GM13976 (cell line): ENCODE measurements at places on chromosomes 6 and 20.
A peak's percentile ranks its signal among the peaks of the same experiment; 100 is the strongest.

DNA sequence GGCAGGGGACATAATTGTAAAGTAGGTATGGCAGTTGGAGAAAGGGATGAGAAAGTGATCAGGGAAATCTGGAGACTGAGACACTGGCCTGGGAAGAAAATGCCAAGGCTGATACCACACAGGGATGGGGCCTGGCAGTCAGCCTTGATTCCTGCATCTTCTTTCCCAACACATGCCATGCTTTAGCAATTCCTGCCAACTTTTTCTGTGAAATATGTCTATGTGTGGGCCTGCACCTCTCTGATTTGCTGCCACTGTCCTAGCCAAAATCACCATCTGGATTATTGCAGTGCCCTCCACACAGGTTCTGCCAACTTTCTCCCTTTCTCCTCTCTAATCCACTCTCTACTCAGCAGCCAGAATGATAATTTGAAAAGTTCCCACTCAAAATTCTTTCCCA lies 759.8 kb upstream of the CITED2 start:
- no peak for DNase-seq

GRCh38 chr6:99130897-99131873 lies 183.4 kb upstream of the FBXL4 start:
- no peak for DNase-seq

DNA sequence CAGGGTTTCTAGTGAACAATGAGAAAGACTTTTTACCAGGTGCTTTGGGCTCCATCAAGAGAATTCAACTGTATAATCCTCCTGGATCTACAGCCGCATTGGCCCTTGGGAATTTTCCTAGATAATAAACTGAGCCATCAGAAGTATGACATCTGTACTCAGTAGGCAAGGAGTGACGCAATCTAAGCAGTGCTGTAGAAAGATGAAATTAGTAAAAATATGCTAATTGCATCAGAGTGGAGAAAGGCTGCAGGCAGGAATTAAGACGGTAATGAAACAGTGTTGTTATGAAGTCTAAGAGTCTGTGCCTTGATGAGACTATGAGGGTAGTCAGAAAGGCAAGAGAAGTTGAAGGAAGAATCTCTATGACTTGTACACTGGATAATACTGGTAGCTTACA lies 507.9 kb upstream of the SOX4 start:
- no peak for DNase-seq

DNA sequence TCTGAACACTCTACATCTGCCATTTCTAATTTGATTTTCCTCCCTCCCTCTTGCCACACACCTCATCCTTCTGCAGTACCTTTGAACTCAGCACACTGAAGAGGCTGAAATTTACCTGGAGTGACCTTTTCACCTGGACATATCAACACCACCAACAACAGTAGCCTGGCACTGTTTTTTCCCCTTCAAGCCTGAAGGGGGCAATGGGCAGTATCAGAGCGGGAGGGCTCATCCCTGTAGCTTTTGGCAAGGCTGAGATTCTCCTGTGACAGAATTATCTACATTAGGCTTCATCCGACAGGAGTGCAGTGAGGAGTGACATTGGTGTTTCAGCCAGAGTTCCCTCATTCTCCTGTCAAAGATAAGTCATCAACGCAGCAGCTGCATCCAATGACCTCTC lies 312.8 kb upstream of the SPTLC3 start:
- no peak for DNase-seq

DNA sequence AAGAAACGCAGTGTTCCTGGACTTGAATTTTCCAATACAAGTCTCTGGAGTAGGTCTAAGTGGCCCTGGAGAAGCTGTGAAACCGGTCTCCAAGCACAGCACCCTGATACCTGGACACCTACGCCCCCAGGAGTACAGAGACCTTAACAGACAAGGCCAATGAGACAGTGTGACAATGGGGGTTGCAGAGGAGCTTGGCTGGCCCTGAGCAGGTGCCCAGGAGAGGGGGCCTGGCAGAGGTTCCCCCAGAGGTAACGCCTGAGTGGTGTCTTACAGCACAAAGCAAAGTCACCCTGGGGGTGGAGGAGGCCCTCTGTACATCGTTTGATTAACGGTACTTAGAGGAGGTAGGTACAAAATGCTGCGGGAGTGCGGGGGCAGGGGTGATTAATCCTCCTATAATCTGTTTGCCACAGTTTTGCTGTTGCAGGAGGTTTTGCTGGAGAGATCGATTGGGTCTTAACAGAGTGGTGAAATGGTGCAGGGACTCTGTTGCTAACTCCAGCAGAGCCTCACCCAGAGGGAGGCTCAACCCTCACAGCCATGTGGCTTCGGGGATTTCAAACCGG lies 37.3 kb upstream of the APCDD1L start:
- DNase-seq: no peak

- DNase-seq: no peak
Measured at GRCh38 chr6:38391206-38391605, 248.5 kb downstream of the BTBD9 start.

- no peak for DNase-seq
Measured at GRCh38 chr6:1216488-1216974, 95.4 kb upstream of the FOXQ1 start.

DNA sequence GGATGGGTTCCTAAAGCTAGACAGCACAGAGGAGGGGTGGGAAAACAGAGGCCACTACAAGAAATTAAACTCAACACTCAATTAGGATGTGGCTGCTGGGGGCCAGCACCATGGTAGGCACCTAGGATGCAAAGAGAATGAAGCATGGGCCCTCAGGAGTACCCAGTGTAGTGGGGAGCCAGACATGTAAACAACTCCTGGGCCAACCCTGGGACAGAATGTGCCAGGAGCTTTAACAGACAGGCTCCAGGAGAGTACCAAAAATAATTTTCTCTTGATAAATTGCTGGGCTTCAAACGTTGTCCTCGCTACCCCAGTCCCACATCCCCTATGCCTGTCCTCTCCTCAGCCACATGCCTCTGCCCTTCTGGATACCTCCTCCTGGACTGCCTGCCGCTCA lies 1.7 kb downstream of the TMEM151B start:
- no peak for DNase-seq

DNA sequence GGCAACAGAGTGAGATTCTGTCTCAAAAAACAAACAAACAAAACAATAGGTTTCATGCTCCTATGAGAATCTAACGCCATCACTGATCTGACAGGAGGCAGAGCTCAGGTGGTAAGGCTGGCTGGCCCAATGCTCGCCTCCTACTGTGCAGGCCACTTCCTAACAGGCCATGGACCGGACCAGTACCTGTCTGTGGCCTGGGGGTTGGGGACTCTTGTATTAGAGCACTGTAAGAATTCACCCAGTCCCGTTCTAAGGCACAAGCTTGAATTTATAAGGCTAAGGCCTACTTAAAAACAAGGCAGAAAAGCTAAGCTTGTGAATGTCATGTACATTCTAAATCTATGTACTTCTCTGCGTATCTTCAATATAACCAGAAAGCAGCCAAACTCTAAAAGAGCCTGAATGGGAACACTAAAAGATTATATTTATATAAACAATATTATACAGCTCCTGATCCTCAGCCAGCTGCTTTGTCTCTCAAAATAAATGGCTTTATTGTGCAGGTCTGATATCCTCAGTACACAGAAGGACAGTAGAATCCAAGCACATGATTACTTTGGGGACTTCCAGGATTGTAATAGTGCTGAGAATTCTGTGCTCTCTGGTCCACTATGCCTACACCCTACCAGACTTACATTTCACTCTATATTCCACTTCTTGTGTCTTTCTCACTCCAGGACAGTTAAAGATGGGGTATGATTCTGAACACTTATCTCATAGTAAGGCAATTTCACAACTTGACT lies 64.5 kb upstream of the DST start:
- DNase-seq: no peak

GRCh38 chr6:44284121-44284520 lies 13.9 kb downstream of the TMEM151B start:
- DNase-seq: no peak

GRCh38 chr6:17015144-17015543 lies 86.7 kb upstream of the STMND1 start:
- no peak for DNase-seq

- peak; percentile 22 for DNase-seq
Measured at GRCh38 chr6:11978169-11978987, 33.7 kb upstream of the HIVEP1 start.

- no peak for DNase-seq
Measured at GRCh38 chr20:37305079-37305478, 15.6 kb downstream of the MANBAL start.

GRCh38 chr6:41199552-41200246 lies 1.2 kb downstream of the TREML2 start:
- DNase-seq: peak; percentile 60

DNA sequence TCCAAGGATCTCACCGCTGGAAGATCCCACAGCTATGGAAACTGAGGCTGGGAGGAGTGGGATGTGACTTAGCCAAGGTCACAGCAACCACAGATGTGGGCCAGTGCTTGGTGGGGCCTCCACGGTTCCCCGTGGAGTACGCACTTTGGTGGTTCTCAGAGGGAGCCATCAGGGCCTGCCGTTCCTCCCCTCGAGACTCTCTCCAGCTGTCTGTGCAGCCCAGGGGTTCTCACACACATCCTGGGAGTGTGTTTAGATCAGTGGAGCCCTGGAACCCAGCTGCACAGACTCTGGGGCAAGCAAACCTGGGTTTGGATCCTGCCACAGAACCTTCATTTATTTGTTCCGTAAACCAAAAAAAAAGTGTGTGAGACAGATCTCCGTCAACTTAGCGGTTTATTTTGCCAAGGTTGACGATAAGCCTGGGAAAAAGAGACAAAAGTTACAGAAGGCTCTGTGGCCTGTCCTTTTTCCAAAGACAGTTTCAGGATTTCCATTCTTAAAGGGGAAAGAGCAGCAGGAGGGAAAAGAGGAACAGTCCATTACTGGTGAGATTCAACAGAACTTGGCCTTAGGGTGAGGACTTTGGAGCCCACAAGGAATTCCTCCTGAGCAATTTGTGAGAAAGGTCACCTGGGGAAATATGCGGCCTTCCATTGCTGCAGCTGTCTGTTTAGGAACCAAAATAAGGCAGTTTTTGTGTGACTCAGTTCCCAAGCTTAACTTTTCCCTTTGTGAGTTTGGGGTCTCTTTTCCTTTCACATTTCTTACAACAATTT lies 13.6 kb upstream of the MYMX start:
- no peak for DNase-seq

DNA sequence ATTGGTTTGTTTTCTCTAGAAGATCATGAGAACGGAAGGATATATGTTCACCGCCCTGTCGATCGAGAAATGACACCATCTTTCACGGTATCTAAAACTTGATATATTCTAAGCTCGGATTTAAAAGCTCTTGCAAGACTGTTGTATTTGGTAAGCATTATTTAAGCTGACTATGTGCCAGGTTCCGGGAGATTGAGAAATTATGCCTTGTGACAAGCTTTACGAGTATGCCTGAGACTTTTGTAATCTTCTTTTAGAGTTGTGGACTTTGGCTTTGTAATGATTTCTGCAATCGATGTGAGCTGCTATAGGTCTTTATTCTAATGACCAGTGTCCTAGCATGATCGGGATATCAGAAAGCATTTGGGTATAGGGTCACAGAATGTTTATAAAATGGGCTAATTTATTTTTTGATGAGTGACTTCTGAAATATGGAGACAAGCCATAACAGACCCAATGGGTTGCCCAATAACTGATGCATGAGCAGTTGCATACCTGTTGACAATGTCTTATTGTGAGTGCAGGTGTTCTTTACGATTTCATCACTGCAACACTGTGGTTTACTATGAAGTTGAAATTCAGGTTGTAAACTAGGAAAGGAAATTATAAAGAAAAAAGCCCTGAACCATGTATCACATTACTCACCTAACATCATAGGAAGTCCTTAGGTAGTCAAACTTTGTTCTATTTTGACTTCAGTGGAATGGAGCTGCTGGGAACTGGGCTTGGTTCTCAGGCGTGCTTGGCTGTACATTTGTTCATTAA lies 14.0 kb downstream of the CDH26 start:
- DNase-seq: no peak

DNA sequence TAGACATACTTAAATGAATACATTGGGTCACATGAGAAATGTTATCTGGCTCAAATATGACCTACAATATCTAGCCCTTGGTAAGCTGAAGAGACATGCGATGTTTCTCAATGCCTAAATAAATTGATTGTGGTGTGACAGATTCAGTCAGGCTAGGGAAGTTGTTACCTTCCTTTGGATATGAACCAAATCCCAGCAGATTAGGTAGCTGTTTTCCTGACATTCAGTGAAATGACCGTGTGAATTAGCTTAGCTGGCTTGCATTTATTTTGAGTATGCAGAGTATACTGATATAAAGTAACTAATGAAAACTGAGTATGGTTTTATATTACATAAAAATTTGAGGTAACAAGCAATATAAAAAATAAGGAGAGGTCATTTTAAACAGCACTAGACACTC lies 288.2 kb downstream of the GJA1 start:
- DNase-seq: no peak

GRCh38 chr6:142867988-142868812 lies 76.8 kb downstream of the HIVEP2 start:
- DNase-seq: no peak

GRCh38 chr6:170480050-170480692 lies 72.9 kb downstream of the PSMB1 start:
- DNase-seq: no peak

- no peak for DNase-seq
Measured at GRCh38 chr6:130681028-130681427, 146.2 kb upstream of the SMLR1 start.

DNA sequence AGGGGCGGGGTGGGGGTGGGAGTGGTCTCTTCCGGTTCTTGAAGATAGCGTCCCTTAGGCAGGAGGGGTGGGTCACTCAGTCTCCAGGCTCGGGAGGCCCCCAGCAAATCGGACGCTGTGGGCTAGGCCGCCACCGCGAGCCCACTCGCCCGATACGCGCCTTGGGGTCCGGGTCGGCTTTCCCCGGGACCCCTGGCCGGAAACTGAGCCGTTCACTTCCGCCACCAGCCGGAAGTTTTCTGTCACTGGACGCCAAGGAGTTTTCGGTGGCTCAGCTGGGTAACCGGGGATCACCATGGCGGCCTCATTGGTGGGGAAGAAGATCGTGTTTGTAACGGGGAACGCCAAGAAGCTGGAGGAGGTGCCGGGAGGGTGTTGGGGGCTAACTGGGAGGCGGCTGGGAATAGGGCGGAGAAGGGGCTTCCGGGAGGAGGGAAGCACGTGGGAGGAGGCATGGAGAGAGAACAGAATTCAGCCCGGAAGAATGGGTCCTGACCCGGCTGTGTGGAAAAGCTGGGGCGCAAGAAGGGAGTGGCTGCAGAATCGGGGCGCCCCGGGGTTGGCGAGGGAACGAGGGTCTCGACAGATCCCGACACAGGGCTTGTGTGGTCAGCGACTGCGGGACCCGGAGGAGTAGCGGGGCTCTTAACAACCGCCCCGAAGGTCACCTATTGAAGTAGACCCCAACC lies at the start of gene ITPA:
ITPA (plus strand) TSS at position 242 of the 689 bp plus-strand sequence; CDS start at position 296, 54 bp downstream.
- DNase-seq: peak; percentile 88

GRCh38 chr6:167416676-167417430 lies 92.0 kb downstream of the TTLL2 start:
- DNase-seq: no peak
